ENCODE measurements at places on chromosomes 16 and 17.

DNA sequence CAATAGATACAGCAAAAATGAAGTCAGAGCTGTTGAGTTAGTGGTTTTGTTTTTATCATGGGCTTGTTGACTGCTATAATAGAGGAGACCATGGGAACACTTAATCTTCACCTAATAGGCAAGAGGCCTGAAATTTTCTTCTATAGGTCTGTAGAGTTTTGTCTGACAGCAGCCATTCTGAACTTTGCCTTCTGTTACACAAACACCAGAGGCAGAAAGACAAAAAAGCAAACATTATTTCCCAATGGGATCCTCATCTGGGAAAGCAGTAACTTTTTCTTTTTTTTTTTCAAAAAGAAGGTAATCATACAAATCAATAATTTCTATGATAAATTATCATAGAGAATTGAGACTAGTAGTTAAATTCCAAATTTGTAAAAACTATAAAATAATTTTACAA lies 494.1 kb downstream of the TOX3 start:
- DNase-seq: no peak

GRCh38 chr17:39835038-39835786 lies 28.9 kb downstream of the IKZF3 start:
- DNase-seq: no peak

- no peak for DNase-seq
Observed at GRCh38 chr17:18984273-18985114, 20.1 kb downstream of the FAM83G start.

- no peak for DNase-seq
Observed at GRCh38 chr16:12569061-12569460, 234.6 kb downstream of the CPPED1 start.

DNA sequence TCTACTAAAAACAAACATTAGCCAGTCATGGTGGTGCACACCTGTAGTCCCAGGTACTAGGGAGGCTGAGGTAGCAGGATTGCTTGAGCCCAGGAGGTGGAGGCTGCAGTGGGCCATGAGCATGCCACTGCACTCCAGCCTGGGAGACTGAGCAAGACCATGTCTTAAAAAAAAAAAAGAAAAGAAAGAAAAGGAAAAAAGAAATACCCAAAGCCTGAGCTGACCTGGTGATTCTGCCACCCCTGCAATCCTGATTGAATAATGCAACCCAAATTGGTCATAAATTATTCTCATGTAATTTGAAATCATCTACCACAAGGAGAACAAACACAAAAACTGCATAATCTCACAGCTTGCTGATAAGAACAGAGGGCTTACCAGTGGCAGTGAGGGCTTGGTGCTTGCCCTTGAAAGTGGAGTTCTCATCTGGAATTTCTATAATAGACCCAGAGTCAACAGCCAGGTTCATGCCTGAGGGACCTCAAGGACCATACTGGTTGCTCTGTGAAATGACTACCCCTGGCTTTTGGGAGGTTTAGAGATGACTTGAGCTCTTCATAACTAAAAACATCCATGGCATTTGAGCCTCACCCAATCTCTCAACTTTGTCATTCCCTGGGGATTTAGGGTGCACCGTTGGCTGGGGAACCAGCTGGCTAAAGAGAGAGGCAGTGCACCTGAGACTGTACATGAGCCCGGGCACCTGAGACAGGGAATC lies 35.4 kb upstream of the TMC5 start:
- no peak for DNase-seq

GRCh38 chr17:7557775-7558543 lies 591 bp upstream of the TNFSF13 start:
- peak; percentile 51 for DNase-seq

DNA sequence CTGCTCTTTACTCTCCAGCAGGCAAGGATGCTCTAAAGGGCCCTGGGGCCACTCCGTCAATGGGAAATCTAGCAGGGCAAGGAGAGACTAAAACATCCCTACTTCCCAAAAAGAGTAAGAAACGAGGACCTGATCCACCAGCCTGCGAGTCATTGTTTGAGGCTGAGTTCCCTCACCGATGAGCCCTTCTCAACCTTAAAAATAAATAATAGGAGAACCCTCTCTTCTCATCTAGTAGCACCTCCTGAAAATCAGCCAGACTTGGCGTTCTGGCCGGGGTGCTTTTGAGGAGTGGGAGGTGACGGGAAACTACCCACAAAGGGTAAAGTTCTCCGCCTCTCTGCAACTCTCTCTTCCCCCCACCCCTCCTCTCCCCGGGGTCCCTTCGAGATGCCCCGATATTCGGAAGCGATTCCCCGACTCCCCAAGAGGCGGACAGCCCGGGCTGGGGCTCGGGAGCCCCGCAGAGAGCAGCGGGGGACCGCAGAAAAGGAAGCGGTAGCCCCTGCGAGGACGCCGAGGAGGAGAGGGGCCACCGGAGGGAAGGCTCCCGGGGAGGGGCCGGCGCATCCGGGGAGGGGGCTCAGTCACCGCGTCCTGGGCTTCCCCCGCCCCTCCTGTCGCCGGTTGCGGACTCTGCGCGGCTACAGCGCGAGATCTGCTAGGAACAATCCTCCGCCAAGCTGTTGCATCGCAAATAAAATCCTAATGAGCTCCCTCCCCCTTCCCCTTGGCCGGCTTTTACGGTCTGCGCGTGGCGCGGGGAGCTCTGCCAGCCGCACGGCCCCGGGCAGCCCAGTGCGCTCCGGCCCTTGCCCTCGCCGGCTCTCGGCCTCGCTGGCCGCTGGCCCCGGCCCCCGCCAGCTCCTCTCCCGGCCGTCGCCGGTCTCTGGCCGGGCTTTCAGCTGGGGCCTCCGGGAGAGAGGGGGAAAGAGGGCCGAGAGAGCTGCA lies 1.3 kb downstream of the HOXB9 start:
- no peak for DNase-seq

GRCh38 chr17:7880076-7880868 lies 8.3 kb upstream of the CHD3 start:
- no peak for DNase-seq

DNA sequence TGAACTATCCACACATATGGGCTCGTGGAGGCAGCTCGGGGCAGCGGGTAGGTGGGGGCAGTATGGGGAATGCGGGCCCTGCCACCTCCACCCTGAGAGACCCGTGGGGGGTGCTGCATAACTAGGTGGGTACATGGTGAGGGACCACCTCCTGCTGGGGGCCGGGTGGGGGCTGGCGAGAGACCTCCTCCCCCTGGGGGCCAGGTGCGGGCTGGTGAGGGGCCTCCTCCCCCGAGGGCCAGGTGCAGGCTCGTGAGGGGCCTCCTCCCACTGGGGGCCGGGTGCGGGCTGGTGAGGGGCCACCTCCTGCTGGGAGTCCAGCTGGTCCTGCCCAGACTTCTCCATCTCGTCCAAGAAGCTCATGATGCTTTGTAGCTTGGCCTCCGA lies 25.4 kb downstream of the CEP131 start:
- DNase-seq: no peak

GRCh38 chr17:32805029-32805976 lies 71.6 kb downstream of the MYO1D start:
- DNase-seq: no peak

GRCh38 chr16:16144416-16144815 lies 78.9 kb downstream of the ABCC6 start:
- no peak for DNase-seq

GRCh38 chr16:47731252-47731651 lies 270.1 kb downstream of the PHKB start:
- no peak for DNase-seq

- peak; percentile 45 for DNase-seq
Observed at GRCh38 chr16:57764341-57765159, 29.0 kb downstream of the KATNB1 start.

GRCh38 chr16:49618955-49619354 lies 237.0 kb downstream of the ZNF423 start:
- DNase-seq: no peak

DNA sequence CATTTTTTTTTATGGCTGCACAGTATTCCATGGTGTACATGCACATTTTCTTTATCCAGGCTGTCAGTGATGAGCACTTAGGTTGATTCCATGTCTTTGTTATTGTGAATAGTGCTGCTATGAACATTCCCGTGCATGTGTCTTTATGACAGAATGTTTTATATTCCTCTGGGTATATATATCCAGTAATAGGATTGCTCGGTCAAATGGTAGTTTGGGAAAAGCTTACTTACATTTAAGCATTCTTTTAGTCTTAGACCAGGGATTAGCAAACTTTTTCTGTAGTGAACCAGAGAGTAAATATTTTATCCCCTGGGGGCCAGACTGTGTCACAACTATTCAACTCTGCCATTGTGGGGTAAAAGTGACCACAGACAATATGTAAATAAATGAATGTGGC lies 40.2 kb downstream of the MED13 start:
- DNase-seq: no peak

GRCh38 chr17:50099003-50099402 lies 3.9 kb downstream of the PDK2 start:
- DNase-seq: no peak

- DNase-seq: no peak
Observed at GRCh38 chr17:22515599-22515998, 823.3 kb downstream of the KCNJ18 start.

GRCh38 chr17:44672479-44673093 lies 16.3 kb downstream of the MEIOC start:
- DNase-seq: no peak

- peak; percentile 11 for DNase-seq
Observed at GRCh38 chr17:7852919-7853690, 1.8 kb upstream of the TMEM88 start.
